RWPE1 (cell line): ENCODE measurements at places on chromosomes 1 and 21.

- DNase-seq = no peak
Measured at GRCh38 chr1:106846656-106847055, 209.8 kb upstream of the PRMT6 start.

DNA sequence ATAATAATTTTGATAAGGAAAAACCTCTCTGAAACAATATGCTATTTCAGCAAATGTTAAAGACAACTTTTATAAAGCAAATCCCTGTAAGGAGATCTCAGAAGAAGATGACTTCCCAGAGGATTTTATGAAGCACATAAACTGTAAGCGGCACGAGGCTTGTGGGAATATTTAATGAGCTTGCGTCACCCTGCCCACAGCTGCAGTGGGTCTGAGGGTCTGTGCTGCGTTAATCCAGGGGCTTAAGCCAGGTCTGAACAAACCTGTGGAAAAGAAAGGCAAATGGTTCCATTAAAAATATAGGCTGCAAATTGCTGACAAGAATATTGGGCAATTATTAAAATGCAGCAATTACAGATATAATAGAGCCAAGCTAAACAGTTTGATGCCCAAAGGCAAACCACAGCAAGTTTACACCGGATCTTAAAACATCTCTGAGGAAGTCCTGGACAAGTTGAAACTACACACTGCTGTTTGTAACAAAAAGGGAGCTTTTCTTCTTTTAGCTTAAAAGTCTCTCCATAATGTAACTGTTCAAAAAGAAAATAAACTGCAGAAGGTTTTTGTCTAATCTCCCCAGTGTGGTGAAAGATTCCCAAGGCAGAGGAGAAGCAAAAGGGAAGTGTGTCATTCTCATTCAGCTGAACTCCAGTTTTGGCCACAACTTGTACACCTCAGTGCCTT is 21.8 kb downstream of the TGFBR3 start:
- peak; percentile 53 for DNase-seq

DNA sequence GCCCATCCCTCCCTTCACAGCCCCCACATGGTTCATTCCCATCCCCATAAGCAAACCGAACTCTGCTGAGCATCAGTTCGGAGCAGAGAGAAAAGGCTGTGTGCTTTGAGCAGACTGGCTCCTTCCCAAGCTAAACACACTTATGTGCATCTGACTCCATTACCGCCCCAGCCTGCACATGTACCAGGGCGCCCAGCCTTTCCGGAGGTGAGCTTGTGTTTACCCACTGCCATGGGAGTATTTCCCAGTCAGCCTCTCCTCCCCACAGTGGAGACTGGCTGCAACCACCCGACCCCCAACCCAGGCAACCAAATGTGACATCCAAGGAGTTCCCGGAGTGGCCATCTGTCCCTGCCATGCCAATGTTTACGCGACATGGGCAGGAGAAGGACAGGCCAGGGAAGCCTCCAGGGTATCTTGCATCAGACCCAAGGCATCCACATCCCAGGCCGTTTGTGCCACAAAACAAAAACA is 9.4 kb downstream of the TIAM1 start:
- DNase-seq = no peak

GRCh38 chr21:43689556-43690337 is 29.2 kb upstream of the PDXK start:
- no peak for DNase-seq

- no peak for DNase-seq
Measured at GRCh38 chr1:21828075-21828474, 16.0 kb downstream of the LDLRAD2 start.

DNA sequence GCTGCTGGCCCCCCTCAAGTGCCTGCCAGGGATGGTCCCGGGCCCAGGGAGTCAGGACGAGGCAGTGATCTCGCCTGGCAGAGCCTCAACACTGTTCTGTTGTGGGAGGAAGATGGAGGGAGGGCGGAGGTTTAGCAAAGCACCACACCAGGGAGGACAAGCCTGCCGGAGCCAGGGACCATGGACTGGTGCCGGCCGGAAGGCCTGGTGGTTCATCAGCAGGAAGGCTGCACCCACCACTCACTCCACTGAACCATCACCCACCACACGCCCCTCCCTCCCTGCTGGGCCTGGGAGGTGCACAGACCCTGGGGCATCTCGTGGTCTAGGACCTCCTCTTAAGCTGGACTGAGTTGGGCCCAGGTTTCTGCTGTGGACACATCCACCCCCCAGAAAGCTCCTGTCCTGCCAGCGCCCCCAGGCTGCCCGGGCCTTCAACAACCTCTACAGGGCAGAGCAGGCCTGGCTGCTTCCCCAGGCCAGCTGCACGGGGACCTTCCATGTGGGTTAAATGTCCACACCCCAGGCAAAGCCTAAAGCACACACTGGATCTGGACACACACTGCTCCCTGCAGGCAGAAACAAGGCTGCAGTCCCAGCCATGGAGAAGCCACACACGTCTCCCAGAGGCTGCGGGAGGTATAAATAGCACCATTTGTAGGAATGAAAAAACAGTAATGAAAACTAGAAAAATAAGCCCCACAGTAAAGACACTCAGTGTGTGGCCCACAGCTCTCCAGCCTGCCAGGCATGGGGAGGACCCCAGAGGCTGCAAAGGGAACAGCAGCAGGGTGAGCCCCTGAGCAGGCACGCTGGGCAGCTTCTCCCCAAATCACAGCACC is 10.4 kb upstream of the TMEM240 start:
- no peak for DNase-seq

DNA sequence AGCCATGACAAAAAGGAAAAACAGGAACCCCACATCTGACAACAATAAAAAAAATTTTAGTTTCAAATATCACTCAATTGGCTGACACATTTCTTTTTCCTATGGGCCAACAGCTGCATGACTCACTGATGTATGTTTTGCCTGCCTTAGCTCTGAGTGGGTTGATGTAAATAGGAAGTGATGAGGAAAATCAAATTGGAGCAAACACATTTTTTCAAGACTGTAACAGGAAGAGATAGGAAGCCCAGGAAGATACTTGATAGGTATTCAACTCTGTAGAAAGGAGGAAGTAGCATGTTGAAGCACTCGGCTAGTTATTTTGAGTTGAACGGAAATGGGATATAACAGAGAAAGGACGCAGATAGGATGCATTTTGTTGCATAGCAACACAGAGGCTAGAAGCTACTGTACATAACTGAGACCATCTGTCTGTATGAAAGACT is 168.0 kb upstream of the NR5A2 start:
- DNase-seq = peak; percentile 90
